ENCODE measurements at places on chromosomes 11 and 22.

- no peak for DNase-seq
These were observed 237.9 kb downstream of the BRD1 start for GRCh38 chr22:49589811-49590210.

DNA sequence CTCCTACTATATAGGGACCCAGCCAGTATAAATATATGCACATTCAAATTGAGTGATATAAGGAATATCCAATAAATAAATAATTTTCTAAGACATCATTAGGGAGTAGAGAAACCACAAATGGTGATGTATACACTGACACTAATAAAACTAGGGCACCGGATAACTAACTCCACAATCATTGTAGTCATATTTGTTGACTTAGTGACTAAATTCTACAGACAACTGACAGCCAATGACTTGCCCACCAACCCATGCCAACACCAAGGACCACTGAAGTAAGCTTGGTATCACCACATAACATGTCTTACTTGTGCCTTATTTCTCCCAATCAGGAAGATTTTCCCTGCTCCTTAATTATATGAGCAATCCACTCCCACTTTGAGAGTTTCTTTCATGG is 139.6 kb upstream of the TRPC6 start:
- DNase-seq, result no peak

DNA sequence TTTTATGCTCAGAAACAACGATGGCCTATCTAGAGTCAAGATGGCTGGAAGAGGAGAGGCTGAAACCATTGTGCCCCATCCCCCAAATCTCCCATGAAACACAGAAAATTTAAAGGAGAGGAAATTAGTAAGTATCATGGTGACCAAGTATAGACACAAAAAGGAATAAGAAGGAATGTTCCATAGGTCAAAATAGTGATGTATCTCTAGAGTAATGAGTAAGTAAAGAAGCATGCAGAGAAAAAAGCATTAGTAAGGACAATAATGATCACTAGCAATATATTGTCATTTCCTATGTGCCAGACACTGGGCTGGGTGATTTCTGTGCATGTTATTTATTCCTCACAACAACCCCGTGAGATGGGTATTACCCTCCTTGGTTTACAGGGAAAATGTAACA is 2.6 kb upstream of the SLC22A24 start:
- no peak for DNase-seq

- no peak for DNase-seq
These were observed 305.9 kb upstream of the MTNR1B start for GRCh38 chr11:92663539-92663938.

DNA sequence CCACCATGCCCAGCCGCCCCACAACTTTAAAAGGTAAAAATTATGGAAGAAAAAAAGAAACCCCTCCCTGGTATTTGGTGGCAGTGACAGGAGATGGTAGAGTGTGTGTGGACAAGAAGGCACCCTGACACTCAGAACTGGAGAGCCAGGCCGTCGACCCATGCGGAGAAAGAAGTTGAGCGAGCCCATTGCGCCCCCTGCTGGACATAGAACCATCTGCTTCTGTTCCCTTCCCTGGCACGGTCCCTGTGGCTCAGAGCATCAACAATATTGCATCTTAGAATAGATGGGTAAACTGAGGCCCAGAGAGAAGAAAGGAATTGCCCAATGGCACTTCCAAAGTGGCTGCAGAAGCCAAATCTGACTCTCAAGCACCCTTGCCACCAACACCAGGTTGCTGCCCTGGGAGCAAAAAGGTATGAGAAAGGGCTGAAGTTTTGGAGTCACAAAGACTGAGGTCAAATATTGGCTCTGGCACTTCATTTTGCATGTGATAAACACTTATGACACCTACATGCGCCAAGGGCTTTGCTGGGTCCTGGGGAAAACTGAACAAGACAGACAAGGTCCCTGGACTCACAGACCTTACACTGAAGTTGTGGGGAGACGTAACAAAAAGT is 8.6 kb downstream of the MRPL11 start:
- peak; percentile 90 for DNase-seq

DNA sequence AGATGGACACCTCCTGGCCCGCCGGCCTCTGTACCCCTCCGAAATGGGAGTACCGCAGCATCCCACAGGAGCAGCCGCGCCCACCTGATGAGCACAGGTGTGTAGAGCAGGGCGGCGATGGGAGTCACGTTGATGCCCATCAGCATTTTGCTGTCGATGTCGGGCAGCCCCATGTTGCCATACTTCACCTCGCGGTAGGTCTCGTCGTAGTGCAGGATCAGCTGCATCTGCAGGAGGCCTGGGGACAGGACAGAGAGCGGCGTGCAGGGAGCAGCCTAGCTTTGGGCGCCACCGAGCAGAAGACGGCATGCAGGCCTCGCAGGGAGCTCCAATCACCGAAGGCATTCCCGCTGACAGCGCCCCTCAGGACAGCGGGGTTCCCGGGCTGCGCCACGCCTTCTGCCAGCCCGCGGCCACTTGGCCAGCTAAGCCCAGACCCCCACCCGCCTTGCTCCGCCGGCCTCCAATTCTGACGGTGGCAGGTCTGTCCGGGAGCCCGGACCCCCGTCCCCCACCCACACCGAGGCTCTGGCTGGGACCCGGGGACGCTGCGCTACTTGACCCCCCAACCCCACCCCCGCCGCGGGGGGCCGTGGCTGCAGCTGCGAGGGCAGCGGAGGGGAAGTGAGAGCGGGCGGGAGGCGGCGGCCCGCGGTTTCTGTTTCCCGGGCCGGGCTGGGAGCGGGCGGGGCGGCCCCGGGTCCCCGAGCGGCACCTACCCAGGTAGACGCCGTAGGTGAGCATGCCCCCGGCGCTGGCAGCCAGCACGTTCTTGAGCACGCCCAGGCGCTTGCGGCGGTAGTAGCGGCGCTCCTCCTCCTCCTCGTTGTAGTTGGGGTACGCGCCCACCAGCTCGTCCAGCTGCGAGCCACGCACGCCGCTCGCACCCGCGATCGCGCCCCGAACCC is 705 bp downstream of the UNC93B1 start:
- DNase-seq, result peak; percentile 53

DNA sequence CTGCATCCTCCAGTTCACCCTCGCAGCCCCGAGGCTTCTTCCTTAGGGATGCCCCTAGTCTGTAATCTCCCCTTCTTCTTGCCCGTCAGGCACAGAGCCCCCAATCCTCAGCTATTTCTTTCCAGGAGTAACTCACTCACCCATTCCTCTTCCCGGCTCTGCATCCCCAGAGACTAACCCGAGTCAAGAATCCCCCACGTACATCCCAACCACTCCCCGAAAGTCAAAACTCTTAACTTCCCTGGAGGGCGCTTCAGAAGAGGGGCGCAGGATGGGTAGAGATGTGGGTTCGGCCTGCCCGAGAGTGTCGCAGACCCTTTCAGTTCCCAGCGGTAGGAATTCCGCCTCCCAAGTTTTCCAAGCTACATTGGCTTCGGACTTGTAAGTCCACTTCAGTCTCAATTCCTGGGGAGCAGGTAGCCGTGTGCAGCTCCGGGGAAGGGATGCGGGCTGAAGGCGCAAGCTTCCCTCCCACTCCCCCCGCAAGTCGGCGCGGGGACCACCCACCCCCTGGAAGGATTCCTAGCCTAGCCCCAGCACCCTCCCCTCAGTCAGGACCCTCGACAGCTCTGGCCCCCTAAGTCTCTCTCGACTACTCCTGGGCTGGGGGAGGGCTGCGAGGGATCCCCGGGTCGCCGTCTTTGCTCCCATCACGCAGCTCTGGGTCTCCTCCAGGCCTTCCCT is 871 bp downstream of the BDNF start:
- no peak for DNase-seq

GRCh38 chr11:235180-235579 is 962 bp downstream of the SIRT3 start:
- DNase-seq, result no peak

GRCh38 chr11:117641008-117641915 is 155.8 kb downstream of the DSCAML1 start:
- DNase-seq, result peak; percentile 75

- peak; percentile 82 for DNase-seq
These were observed 197.1 kb downstream of the FAM76B start for GRCh38 chr11:95592471-95592870.

DNA sequence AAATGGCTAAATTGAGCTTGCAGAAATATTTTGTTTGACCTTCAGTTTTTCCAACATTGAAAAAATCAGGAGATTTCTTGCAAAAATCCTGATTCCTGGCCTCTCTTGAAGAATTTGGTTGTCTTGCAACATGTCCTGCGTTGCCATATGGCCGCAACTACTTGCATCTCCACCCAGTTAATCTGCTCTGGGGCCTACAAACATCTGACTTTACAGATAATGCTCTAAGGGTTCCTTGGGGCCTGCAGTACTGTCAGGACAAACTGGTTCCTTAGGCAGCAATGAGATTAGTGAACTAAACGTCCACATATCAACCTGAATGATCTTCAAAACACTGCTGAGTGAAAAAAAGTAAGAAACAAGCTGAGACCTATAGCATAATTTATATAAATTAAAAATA is 36.6 kb upstream of the FEZ1 start:
- no peak for DNase-seq

- peak; percentile 65 for DNase-seq
These were observed 635 bp upstream of the GRK3 start for GRCh38 chr22:25563761-25564319.

DNA sequence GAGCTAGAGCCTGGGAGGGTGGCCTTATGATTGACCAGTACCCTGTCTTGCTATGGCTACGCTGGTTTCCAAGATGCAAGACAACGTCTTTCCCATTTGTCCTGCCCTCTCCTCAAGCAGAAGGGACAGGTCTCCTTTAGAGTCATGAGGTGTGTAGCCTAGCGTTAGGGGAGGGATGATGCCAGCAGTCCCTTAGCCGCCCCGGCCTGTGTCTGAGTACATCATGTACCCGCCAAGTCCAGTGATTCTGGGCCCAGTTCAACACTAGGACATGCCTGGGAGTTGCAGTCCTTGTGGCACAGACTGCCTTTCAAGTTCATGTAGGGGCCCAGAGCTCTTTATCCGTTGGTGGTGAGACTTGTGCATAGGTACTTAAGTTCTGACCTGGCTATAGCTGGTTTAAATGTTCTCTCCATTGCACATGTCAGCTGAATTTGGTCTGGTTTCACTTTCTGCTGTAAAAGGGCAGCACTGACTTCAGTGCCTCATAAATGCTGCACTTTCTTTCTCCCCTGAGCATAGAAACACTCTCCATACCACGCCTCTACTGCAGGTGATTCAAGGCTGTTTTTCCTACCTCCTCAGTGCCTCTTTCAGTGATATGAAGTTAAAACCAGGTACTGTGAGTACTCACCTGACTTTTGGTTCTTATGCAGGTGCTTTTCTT is 151.1 kb downstream of the METTL15 start:
- DNase-seq, result no peak

DNA sequence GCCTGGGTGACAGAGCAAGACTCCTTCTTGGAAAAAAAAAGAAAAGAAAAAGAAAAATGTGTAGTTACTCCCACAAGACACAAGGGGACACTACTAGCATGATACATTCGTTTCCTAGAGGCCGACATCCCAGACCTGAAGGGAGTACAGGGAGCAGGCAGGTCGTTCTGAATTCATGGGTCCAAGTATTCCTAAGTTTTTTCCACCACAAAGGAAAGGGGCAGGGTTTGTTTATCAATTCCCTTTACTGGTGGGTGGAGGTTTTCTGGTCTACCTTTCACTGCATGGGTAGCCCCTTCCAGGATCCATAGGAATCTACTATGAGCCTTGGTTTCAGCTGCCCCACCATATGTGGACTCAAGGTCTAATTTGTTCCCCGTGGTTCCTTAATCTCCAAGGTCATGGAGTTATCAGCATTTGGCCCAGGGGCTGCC is 11.8 kb downstream of the TIGD3 start:
- peak; percentile 86 for DNase-seq

GRCh38 chr11:2700415-2701211 is 819 bp upstream of the KCNQ1OT1 start:
- peak; percentile 73 for DNase-seq

DNA sequence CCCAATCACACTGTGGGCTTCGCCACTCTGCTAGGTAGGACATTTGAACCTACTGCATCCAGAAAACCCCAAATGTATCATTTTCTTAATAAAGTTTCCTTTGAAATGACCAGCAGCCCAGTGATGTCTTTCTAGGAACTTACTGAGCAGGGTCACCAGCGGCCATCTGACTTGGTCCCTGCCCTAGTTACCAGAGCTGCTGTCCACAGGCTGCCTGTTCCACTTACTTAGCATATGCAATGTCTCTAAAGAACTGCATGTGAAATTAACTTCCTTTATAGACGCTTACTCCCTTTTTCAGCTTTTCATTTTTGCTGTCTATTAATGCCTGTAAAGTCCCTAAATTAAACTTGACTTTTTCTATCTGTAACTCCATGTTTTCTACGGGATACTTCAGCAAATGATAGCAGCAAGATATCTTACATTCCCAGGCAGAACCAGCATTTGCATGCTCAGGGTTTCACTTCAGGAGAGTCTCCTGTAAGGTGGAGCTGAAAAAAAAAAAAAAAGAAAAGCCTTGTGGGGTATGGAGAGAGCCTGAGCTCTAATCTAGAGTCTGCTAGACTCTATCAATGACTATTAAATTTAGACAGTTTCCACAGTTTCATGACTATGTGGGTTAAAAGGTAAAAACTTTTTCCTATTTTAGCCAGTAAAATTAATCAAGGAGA is 125.0 kb downstream of the FAT3 start:
- DNase-seq, result no peak

DNA sequence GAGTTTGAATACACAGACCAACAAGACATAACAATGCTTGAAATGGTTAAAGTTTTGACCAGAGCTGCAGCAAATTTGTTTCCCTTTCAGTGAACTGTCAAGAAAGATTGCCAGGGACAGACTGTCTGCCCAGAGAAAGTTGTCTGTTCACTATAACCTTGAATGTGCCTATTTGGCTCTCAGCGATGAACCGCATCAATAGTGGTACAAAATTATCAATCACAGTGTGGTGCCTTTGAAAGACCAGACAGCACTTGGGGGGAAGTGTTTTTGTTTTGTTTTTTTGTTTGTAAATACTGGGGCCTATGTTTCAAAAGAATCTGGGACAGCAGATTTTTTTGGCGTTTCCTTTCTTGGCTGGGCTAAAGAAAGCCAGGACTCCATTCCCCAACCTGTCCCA is 123.1 kb downstream of the CD44 start:
- no peak for DNase-seq

DNA sequence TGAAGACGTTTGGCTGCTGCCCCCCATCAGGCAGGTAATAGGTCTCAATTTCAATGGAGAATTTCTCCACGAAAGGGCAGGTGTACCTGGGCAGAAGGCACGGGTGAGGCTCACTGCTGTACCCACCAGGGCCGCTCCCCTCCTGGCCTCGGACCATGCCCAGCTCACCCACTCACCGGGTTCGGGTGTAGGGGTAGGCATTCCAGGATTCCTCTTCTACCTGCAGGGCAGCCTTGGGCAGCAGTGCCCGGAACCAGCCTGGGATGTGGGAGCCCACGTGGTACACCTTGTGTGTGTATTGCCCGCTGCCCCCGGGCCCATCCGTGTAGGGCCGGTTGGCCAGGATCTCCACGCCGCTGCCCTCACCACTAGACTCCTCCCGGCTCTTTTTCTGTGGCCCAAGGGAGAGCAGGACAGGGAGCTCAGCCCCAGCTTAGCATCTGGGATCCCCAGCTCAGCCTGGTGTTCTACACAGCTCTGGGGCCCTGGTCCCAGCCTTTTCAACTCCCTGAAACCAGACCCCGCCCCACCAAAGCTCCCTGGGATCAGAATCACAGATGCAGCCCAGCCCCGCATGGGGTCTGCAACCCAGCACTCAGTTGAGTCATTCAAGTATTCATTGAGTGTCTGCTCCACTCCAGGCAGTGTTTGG is 2.7 kb downstream of the PITPNM1 start:
- DNase-seq, result no peak
